ENCODE measurements at places on chromosomes 1 and 21.

DNA sequence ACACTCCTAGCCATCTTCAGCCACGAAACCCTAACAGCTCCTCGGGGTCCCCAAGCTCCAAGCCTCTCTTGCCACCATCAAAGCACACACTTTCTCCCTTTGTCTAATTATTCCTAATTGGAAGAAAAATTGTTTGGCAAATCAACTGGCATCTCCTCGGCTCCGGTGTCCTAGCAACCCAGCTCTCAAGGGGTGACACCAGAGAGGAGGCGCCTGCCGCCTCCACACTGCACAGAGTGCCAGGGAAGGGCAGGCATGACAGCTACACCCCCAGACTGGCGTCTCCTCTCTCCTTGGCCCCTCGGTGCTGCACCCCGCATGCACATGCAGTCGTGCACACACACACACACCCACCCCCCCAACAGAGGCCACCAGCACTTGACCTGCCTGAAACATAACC is 18.2 kb upstream of the GJB5 start:
- DNase-seq = no peak

GRCh38 chr1:182046763-182047162 is 14.7 kb downstream of the ZNF648 start:
- no peak for DNase-seq

DNA sequence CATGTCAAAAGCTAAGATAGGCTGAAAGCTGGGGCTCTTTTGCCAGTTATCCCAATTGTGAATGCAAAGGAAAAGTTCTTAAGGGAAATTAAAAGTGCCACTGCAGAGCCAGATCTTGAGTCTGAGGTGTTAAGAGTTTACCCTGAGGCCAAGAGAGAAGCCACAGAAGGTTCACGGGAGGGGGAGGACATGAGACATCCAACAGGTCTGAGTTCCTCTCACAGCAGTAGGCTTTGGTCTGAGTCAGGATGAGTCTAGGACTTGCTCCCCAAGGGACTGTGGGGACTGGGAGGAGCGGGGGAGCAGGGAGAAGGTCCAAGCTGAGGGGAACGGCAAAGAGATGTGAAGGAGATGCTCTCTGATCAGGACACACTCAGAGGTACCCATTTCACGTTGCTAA is 411.2 kb upstream of the CAMK1G start:
- no peak for DNase-seq

GRCh38 chr1:29875557-29876028 is 639.3 kb downstream of the PTPRU start:
- DNase-seq = peak; percentile 36

GRCh38 chr1:219650880-219651279 is 38.0 kb upstream of the ZC3H11B start:
- no peak for DNase-seq

- DNase-seq = no peak
Measured at GRCh38 chr1:57423656-57424211, at the start of gene DAB1. TSS of gene DAB1 (minus strand) at chr1:57424060. CDS start at chr1:57291030, 133,030 bp downstream.

DNA sequence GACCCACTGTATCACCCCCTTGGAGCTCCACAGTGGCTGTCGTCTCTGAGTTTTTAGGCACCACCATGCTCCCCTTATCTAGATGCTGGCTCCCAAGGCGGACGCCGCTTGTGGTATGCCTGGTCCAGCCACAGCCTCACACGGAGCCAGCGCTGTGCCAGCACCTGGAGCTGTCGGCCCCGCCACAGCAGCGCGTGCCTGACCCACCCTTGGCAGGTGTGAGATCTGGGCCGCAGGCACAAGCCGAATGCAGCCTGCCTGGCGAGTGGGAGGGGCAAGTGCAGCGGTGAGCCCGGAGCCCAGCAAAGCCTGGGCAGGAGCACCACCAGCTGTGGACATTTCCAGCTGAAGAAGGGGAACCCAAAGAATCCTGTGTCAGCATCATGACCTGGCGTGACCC is 91.9 kb upstream of the BACE2 start:
- DNase-seq = no peak

DNA sequence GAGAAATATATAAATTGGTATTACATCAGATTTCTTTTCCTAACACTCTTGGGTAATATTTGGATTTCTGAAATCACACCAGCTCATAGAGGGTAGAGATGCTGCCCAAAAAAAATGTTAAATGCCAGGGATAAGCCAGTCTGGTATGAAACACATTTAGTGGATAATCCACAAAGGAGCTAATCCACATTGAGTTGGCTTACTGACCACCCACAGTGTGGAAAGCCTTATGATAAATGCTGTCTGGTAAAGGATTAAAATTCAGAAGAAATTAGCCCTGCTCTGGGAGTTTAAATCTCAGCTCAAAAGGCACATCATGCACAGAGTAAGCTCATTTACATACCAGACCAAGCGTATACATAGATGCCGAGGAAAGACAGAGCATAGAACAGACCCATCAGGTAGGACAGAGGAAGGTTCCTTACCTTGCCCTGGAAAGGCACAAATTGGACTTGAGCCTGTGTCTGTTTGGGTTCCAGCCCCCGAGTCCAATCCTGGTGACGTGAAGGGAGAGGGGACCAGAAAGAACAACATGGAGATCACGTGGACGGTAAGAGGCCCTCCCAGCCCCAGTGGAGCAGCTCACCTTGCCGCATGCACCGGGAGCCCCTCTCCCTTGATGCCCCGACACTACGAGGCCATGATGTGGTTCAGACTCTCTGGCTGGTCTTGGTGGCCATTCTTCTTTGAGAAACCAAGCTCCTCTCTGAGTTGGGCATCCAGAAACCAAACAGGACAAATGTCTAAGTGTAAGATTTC is 62.9 kb upstream of the CNTN2 start:
- no peak for DNase-seq

DNA sequence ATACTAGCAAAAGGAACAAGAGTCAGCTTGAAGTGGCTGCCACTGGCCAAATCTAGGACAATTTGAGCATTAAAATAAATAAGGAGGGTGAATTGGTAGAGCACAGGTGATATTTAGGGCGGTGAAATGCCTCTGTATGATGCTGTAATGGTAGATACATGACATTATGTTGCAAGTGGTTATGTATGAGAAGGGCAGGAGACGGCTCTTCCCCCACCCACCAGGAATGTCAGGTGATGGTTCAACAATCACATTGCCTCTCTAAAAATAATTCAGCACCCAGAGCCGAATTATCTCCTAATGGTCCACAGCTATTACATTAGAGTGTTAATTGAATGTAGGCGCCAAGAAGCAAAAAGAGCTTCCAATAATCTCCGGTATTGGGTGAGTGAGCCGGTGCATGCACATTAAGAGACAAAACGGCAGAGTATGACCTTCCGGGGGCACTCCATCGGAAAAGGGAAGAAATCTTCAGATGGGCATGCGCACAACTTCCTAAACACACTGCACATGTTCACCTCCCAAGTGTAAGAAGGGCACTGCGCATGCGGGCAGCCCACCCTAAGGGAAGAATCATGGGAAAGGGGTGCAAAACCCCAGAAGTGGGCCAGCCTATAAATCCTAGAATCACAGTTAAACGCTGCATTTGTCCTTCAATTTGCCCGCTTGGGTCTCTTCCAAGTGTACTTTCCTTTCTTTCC is 6.8 kb upstream of the IFNAR1 start:
- DNase-seq = no peak

- peak; percentile 27 for DNase-seq
Measured at GRCh38 chr1:206050655-206051235, 2.2 kb upstream of the RHEX start.

DNA sequence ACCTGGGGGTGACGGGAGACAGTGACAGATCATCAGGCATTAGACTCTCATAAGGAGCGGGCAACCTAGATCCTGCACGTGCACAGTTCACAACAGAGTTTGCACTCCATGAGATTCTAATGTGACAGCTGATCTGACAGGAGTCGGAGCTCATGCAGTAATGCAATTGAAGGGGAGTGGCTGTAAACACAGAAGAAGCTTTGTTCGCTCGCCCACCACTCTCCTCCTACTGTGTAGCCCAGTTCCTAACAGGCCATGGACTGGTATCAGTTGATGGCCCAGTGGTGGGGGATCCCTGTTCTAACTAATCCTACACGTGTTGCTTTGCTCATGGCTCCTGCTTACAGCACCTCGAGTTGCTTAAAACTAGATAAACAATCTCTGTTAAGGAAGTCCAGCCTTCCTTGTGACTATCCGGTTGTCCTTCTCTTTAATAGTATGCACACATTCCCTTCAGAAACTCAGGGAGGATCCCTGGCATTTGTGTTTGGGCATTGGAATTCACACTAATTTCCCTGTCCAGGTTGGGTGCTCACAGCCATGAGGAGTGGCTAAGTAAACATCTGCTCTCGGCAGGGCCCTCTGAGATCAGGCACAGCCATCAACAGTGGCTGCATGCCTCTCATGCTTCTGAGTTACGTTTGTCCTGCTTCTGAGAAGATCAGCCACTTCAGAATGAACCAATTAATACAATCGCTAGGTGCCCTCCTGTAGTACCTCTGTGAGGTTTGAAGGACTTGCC is 21.1 kb upstream of the F3 start:
- no peak for DNase-seq

GRCh38 chr1:235670157-235670776 is 20.7 kb upstream of the GNG4 start:
- DNase-seq = no peak

- no peak for DNase-seq
Measured at GRCh38 chr1:150627826-150628410, 1.5 kb downstream of the ENSA start.

DNA sequence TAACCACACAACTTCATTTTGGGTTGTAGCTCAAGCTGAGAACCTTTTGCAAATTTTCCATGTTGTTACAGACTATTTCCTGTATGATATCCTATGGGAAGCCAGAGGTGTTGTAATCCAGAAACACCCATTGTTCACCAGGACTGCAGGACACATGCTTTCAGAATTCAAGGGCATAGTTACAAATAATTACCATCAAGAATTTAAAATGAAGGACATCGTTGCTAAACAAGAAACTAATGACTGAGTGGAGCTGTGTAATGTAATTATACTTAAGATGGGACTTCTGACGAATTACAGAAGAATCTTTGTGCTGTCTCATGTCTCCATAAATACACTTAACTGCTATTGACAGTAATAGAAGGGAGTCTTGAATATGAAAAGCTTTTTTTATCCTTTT is 47.6 kb upstream of the HOOK1 start:
- DNase-seq = no peak

DNA sequence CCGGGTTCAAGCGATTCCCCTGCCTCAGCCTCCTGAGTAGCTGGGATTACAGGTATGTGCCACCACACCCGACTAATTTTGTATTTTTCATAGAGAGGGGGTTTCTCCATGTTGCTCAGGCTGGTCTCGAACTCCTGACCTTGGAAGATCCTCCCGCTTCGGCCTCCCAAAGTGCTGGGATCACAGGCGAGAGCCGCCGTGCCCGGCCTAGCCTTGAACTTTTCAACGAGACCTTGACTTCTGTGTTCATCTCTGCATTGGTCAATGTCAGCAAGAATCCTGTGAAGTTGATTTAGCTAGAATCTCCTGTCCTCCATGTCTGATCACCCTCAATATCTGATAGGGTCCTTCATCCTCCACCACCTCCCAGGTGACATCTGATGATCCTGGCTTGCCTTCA is 11.4 kb upstream of the CNR2 start:
- no peak for DNase-seq

Measured in KG1 (cell line).